WTC11 (cell line): ENCODE measurements at places on chromosomes 5 and 9.

DNA sequence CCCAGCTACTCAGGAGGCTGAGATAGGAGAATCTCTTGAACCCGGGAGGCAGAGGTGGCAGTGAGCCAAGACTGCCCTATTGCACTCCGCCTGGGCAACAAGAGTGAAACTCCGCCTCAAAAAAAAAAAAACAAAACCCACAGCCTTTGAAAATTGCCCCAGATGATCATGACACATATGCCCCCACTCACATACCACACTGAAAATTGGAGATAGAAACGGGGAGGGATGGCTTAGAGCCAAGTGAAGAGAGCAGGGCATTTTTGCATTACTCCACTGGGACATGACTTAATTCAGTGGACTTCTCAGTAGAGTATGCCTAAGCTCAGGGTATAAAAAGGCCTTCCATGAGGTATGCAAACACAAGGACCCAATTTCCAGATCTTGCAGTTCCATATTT lies 309.3 kb downstream of the BNC2 start:
- DNase-seq: no peak

GRCh38 chr5:154826-155225 lies 36.5 kb upstream of the LRRC14B start:
- DNase-seq: no peak

GRCh38 chr5:176514244-176514950 lies 22.8 kb downstream of the RNF44 start:
- no peak for DNase-seq

GRCh38 chr9:21016701-21017491 lies 14.5 kb downstream of the HACD4 start:
- DNase-seq: no peak

DNA sequence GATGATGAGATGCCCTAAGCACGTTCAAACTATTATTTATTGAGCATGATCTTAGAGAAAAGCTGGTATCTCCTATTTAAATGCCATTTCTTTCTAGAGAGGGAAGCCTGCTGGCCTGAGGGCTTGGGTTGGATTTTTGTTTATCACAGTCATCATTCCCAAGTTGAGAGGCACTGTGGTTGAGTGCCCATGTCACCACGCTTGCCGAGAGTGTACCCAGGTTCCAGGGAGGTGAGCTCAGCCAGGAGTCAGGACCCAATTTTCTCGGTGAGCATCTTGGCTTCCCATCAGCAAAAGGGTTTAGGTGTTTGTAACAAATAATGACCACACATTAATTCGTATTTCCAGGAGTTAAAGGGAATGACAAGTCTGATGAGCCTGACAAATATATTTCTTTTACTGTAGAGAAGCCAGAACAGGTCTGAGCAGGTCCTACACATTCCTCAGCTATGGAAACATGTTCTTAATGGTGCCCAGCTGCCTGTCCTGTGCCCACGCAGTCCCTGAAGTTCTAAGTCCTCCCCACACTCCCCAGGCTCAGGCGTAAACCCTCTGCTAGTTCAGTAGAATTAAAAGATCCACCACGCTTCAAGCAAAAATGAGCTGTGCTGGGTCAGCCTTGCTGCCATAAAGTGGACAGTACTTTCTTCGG lies 258.9 kb upstream of the IRX2 start:
- no peak for DNase-seq

GRCh38 chr5:43967165-43967564 lies 364.2 kb downstream of the NNT start:
- DNase-seq: no peak

GRCh38 chr5:160260006-160260775 lies 30.9 kb downstream of the FABP6 start:
- DNase-seq: no peak

- DNase-seq: no peak
Measured at GRCh38 chr9:134734270-134734669, 92.7 kb downstream of the COL5A1 start.

GRCh38 chr5:55313870-55314617 lies 6.3 kb downstream of the MTREX start:
- DNase-seq: no peak

- DNase-seq: no peak
Measured at GRCh38 chr9:115594557-115594956, 476.6 kb upstream of the TNC start.

DNA sequence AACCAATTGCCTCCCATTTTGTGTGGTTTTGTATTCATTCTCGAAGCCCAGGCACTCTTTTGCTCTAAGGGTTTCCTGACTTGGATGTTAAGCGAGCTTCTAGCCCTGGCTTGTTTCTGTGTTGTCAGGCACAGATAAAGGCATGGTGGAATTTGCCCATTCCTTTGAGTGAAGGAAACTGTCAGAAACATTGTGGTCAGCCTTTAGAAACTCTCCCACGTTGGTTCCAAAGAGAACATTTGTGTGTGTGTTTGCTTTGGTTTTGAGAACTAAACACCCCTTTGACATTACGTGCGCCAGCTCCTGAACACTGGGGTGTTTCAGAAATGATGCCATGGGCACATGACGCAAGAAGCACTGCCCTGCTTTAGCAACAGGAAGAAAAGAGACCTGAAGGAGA lies 320.9 kb downstream of the NTRK2 start:
- no peak for DNase-seq

GRCh38 chr9:114745879-114746550 lies 59.8 kb downstream of the TNFSF15 start:
- DNase-seq: no peak

DNA sequence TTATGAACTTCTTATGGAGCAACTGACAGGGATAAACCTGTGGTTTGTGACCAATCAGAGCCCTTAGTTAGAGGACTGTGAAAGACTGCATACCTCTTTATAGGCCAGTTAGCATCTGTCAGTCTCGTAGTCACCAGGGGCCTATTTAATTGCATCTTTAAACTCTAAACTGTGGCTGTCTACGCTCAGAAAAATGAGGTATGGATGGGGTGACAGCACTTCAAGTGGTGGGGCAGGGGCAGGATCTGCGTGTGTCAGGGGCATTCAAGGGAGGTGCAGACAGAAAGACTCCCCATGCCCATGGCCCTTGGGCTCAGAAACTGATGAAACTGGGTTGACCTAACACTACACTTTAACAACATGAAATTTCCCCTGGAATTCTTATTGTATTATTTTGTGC lies 132.6 kb upstream of the TBCA start:
- no peak for DNase-seq

DNA sequence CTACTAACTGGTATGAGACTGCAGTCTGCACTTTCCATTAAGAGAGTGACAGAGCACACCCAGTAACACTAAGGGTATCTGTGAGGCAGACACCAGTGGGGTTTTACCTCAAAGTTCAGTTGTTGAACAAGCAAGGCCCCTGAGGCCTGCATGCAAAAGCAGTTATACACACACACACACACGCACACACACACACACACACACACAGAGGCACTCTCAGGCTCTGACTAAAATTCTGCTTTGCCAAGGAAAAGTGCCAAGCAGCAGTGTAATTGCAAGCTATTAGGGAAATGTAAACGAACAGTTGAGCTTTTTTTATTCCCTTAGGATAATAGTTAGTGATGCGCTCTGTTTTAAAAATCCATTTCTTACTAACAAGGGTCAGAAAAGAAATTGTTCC lies 377.1 kb downstream of the SPOCK1 start:
- DNase-seq: no peak

GRCh38 chr5:132812781-132813598 lies at the start of gene SOWAHA:
TSS of gene SOWAHA (plus strand) at chr5:132813302. CDS start at chr5:132813622, 320 bp downstream.
- peak; percentile 63 for DNase-seq

- DNase-seq: no peak
Measured at GRCh38 chr9:81562231-81563019, 126.9 kb downstream of the TLE1 start.

GRCh38 chr9:98031935-98032334 lies 24.6 kb upstream of the NANS start:
- no peak for DNase-seq

DNA sequence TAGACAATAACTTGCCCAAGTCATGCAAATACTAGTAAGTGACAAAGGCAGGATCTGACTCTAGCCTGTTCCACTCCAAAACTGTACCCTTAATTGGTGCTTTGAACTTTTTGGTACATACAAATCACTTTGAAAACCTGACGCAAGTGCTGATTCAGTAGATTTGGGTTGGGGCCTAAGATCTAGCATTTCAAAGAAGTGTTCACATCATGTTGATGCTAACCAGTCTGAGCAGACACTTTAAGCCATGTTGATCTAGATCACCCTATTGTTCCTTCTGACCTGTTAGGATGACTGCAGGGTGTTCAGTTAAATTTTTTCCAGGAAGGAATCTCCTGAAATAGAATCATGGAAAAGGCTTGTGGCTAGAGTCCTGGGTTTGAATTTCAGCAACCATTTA lies 57.7 kb upstream of the CPEB4 start:
- DNase-seq: no peak

DNA sequence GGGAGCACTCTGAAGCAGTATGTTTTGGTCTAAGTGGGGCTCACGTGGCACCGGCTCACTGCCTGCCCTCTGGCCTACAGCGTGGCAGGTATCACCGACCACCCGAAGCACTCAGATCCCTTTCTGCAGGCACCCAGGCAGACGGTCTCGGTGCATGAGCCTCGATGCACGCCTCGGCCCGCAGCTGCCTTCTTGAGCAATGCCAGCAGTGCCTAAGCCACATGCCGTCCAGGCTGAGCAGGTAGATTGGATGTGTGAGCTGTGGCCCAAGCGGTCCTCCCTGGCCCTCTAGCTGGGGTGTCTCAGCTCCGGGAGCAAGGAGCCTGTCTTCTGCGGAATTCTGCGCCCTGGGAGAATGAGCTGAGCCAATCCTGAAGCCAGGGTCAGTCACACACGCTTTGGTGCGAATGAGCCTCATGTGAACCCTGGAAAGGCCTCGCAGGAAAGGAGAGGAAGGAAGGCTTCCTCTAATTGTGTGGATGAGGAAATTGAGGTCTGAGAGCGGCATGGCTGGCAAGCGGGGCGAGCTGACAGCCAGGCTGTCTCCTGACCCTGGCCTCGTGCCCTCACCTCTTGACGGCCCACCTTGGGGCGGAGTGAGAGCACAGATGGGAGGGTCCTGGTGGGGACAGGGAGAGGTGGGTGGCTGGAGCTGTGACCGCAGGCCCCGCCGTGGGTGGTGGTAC lies 14.4 kb downstream of the RXRA start:
- no peak for DNase-seq

- DNase-seq: no peak
Measured at GRCh38 chr9:32092031-32092430, 292.4 kb upstream of the ACO1 start.

DNA sequence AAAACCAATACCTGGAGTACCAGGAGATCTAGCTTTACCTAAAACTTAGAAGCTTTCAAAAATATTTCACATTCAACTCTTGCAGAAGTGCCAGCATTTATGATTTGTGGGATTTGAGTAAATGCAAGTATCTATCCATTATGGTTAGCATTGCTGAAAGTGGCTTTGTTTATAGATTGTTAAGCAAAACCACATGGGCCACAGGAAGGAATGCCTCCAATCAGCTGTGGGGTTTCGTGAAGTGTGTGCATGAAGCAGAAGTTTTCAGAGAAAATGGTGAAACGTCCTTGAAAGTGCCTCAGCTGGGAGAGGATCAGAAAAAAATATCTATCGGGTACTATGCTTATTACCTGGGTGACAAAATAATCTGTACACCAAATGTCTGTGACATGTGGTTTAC lies 4.2 kb downstream of the LECT2 start:
- DNase-seq: no peak

GRCh38 chr9:5448016-5448415 lies 2.3 kb upstream of the CD274 start:
- DNase-seq: no peak

DNA sequence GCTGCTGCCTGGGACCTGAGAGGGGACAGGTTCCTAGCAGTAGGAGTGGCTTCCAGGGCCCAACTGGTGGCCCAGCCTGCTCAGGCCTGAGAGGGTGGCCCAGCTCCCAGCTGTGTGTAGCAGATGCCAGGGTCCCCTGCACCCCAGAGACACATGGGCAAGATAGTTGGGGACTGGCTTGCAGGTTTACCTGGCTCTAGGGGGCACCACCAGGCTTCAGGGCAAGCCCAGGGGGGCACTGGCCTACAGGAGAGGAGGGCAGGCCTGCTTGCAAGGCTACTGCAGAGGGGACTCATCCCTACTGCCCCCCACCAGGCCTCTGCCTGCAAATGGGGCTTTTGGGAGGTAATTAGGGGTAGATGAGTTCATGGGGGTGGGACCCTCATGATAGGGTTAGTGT lies 123.3 kb downstream of the ZNF354C start:
- no peak for DNase-seq

DNA sequence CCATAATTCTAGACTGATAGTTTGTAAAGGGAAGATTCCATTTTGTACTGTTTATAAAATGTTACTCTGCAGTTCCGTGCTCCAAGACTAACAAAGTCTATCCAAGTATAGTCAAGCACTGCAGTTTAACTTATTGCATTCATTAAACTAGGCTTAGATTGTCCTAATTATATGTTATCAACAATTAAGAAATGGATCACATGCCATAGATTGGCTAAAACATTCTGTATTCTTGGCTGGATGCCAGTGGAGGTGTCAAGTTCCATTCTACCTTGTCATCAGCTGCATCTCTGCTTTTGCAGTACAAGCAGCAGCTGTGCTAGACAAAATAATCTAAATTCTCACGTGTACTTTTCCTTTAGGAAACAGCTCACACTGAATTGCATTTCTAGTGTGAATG lies 69.4 kb upstream of the MEF2C start:
- DNase-seq: no peak

DNA sequence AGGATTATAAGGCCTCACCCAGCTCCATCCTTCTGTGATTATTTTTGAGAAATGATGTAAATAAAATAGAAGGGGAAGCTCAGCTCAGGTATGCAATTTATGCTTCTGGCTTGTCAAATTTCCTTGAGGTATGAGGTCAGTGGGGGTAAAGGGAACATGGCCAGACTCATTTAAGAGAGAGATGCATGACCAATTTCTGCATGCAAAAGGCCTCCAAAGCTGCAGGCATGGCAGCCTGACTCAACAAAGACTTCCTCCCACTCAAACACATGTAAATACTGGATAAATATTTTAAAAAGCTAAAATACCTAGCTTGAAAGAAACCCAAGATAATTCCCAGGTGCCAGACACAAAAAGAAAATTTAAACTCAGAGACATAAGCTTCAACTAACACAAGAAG lies 101.4 kb upstream of the SLC1A3 start:
- no peak for DNase-seq

DNA sequence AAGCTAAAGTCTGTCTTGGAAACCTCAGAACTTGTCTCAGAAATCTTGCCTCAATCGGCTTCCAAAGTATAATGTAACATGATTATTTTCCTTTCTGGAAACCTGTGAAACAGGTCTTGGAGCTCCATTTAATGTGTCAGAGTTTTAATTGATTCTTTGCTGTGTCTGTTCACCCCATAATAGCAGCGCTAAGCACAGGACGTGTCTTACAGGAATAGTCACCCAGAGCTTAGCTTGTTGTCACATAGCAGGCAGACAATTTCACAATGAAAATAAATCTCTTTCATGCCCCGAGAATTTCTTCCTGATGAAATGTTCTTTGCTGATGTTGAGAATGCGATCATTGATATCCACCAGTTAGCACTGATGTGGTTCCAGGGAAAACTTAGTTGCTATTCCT lies 40.2 kb upstream of the PTPN3 start:
- no peak for DNase-seq

GRCh38 chr9:83582029-83582428 lies 40.9 kb upstream of the IDNK start:
- DNase-seq: no peak
